ENCODE measurements at places on chromosomes 1 and 21. TPM values are rescaled to one million over a fixed set of nuclear protein-coding genes. Genes with fewer than 3 reads are reported as not detected.

DNA sequence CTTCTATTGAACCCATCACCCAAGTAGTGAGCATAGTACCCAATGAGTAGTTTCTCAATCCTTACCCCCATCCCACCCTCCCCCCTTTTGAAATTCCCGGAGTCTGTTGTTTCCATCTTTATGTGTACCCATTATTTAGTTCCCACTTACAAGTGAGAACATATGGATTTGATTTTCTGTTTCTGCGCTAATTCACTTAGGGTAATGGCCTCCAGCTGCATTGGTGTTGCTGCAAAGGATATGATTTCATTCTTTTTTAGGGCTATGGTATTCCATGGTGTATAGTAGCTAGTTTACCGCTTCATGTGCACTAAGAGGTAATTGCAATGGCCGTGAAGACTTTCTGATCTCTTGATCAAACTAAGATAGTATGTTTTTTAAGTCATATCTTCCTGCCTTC is 107.5 kb upstream of the SERTAD4 start:
- DNase-seq = no peak

- DNase-seq = peak; percentile 42
Observed at GRCh38 chr1:55402671-55403464, 187.7 kb upstream of the USP24 start.

GRCh38 chr1:219833214-219833815 is 95.0 kb downstream of the SLC30A10 start:
- DNase-seq = no peak

Gene RYR2
- 0.06 TPM for total RNA-seq

Gene TFF2
- total RNA-seq = not detected

Gene PTAFR
- not detected for total RNA-seq

DNA sequence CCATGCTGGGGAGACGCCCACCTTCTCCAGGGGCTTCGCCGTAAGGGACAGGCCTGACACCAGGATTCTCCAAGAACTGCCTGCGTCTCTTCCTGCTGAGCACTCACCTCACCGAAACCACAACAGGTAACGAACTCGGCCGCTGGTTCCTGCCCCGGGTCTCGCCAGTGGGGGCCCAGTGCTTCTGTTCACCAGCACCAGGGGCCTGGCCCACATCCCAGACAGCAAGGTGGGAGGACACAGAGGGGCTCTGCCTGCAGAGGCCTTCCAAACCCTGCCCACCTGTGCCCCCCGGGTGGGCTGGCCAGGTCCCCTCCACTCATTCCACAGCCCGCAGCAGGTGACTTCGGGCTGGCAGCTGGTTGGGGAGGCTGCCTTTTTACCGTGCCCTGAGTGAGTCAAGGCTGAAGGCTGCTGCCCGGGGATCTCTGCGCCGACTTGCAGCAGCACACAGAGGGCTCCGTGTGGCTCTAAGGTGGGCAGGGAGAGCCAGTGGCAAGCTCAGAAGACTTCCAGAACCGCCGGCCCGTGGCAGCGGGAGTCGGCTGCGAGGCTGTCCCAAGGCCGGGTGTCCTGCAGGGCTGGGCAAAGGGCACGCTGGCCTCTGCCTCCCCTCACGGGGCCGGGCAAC is 14.7 kb upstream of the COL18A1 start:
- no peak for DNase-seq

GRCh38 chr1:234871710-234872271 is 256.8 kb downstream of the TOMM20 start:
- DNase-seq = peak; percentile 92

Gene EDARADD
- total RNA-seq = not detected

DNA sequence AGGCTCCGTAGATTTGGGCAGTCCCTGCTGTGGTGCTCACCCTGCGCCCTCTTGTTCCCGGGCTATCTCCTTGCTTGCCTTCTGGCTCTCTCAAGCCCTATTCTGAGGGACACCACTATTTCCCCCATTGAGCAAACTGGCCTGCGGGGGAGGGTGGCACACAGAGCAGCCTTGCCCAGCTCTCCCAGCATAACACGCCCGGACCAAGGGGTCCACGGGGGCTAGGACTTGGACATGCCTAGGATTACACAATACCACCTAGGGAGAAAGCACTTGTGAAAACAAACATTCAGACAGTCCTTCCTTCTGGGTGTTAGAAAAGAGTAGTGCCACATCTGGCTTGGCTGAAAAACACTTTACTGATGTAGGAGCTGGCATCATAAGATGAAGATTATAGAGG is 7.4 kb downstream of the TADA1 start:
- DNase-seq = no peak

DNA sequence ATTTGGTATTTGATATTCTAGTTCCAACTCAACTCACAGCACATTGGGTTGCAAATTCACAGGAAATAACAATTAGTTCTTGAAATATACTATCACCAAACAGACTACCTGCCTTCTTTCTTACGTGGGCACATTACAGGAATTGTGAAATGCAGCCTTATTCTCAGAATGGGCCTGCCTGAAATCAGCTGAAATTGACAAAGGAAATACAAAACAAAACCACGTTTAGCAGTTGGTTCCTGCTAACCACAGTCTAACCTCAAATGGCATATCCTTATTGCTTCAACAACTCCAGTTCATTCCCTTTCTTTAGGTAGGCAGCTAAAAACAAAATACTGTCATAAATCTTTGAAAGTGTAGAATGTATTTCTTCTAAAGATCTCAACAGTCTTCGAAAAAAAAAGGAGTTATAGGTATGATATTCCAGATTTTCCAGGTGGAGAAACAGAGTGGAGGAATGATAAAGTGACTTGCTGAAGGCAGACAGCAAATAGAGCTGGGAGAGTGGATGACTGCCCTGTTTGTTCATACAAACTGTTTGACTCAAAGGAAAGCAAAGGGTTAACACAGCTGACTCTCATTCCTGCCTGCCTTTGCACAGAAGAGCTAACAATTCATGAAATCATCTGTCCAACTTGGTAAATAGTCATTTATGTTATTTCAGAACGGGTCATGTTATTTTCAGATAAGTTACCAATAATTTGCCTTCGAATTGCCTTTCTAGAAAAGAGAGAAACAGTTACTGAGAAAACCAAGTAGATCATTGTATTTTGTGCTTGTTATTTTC is 1.6 kb upstream of the GREM2 start:
- no peak for DNase-seq

Gene OR2W3
- total RNA-seq = not detected

GRCh38 chr1:170126696-170127095 is 19.1 kb upstream of the NTMT2 start:
- DNase-seq = peak; percentile 76

- peak; percentile 29 for DNase-seq
Observed at GRCh38 chr1:157496121-157496526, 56.2 kb downstream of the FCRL5 start.

DNA sequence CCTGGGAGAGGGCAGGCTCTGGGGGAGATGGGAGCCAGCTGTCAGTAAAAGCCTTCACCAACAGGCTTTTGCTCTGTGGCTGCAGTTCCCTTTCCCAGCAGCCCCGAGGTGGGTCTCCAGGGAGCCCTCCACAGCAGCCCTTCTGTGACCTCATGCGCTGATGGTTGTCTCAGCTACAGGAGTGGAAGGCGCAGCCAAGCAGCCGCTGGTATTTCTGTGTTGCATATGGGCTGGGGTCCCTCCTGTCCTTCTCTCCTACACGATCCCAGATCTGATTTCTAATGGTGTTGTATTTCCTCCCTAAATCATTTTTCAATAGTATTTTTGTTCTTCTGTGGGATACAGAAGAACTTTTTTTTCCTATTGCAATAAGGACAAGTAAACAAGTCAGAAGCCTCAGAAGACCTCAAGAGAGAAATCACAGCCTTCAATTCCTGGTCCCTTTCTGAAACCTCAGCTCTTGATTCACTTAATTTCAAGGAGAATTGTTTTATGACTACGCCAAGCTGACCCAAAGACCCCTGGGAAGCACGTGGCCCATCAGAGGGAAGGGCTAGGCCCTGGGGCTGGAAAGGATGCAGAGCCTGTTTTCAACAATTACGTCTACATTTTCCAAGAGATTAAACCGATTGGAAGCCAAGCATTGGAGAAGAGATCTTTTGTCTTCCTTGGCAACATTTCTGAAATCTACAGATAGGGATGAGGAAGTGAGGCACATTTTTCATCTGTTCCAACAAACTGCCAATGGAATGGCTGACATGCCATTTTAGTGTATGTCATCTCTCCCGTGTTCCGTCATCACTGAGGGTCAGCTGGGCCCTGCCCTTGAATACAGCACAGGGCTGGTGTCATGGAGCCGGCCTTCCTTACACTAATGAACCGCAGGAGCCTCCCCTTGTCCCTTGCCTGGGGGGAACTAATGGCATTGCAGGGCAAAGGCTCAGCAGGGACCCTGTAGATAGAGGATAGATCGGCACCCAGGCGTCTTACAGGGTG is 42.0 kb upstream of the SCCPDH start:
- DNase-seq = no peak

GRCh38 chr1:167161242-167161641 is 59.4 kb upstream of the POU2F1 start:
- no peak for DNase-seq

Gene LRRC39
- 0.19 TPM for total RNA-seq
